ENCODE measurements at places on chromosomes 5 and 9. TPM values are rescaled to one million over a fixed set of nuclear protein-coding genes. Genes with fewer than 3 reads are reported as not detected.

GABRA6 gene
- 0.66 TPM for total RNA-seq

ZNF618 gene
- 28.3 TPM for total RNA-seq

OGN gene
- under 0.01 TPM for total RNA-seq

F2RL2 gene
- total RNA-seq: 0.80 TPM

HRH2 gene
- total RNA-seq: not detected

PCDHB6 gene
- total RNA-seq: 0.07 TPM

PCDHB16 gene
- total RNA-seq: 0.07 TPM

PCDHGA3 gene
- 0.93 TPM for total RNA-seq

MLANA gene
- not detected for total RNA-seq

UNC5A gene
- total RNA-seq: 0.66 TPM

C9orf40 gene
- 6.6 TPM for total RNA-seq

CCNI2 gene
- total RNA-seq: not detected

THOC3 gene
- total RNA-seq: 67.8 TPM

CAVIN4 gene
- total RNA-seq: 1.9 TPM

LHX6 gene
- total RNA-seq: under 0.01 TPM

All from thoracic aorta endothelial cell (primary cell).